ENCODE measurements at places on chromosomes 5 and 9.
A peak's percentile ranks its signal among the peaks of the same experiment; 100 is the strongest.

DNA sequence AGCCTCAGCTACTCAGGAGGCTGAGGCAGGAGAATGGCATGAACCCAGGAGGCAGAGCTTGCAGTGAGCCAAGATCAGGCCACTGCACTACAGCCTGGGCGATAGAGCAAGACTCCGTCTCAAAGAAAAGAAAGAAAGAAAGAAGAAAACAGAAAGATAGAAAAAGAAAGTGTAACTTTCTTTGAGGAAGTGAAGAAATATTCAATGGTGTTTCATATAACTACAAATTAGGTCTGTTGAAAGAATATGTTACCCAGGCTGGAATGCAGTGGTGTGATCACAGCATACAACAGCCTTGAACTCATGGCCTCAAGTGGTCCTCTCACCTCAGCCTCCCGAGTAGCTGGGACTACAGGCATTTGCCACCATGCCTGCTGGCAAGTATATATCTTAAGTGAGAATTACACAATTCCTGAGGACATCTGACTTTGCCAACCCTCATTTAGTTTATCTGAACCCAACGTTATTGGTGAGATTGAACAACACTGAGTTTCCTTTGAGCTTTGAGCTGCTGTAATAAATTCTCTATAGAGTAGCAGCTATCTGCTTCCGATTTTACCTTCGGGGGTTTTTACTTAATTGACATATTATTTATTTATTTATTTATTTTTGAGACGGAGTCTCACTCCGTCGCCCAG is 2.0 kb upstream of the FAF2 start:
- no peak for DNase-seq

GRCh38 chr5:10467281-10468198 is 25.9 kb downstream of the ROPN1L start:
- no peak for DNase-seq

DNA sequence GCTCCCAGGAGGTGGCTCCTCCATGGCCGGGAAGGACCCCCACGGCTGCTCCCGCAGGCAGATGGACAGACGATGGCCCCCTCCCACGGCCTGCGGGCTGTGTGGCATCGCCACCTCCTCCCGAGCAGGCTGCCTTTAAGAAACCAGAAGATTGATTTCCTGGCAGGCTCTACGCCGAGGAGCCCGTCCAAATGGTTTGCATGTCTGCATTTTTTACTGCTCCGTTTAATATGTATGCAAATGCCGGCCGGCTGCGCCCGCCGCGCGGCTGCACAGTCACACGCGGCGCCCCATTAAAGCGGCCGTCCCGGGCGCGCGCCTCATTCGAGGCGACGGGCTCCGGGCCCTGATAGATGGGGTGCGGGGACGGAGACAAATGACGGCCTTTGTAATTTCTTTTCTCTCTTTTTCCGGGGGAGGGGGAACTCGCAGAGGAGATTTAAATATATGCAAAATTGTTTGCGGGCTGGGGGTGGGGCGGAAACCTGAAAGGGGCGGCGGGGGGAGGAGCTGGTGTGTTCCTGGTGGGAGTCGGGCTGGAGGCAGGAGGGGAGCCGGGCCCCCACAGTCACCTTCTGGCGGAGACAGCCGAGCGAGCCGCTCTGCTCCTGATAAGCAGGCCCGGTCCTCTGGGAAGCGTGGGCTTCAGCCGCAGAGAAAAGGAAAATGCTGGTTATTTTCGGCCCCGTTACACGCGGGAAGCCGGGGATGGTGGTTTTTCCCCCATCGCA is 158.7 kb upstream of the IER5L start:
- DNase-seq, result peak; percentile 26

- no peak for DNase-seq
These were observed 43.1 kb downstream of the HRH2 start for GRCh38 chr5:175700991-175701390.

DNA sequence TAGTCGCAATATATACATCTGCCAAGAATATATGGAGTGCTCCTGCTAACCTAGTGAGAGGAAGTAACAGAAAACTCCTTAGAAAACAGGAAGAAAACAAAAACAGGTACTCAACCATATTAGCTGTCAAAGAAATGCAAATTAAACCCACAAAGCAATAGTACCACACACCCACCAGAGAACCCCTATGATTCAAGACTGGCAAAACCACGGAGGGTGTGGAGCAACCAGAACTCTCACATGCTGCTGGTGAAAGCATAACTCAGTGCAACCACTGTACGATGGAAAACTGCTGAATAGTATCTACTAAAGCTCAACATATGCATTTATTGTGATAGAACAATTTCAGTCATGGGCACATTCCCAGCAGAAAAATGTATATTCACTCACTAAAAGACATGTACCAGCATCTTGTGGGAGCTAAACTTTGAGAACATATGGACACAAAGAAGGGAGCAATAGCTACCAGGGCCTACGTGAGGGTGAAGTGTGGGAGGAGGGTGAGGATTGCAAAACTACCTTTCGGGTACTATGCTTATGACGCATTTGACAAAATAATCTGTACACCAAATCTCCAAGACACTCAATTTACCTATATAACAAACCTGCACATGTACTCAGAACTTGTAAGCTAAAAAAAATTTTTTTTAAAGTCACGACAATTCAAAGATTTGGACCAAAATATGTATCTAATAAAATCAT is 34.0 kb downstream of the PTPN3 start:
- DNase-seq, result no peak

GRCh38 chr9:249025-249424 is 34.4 kb downstream of the DOCK8 start:
- DNase-seq, result no peak

- DNase-seq, result no peak
These were observed 139.8 kb upstream of the BASP1 start for GRCh38 chr5:17077440-17078233.

DNA sequence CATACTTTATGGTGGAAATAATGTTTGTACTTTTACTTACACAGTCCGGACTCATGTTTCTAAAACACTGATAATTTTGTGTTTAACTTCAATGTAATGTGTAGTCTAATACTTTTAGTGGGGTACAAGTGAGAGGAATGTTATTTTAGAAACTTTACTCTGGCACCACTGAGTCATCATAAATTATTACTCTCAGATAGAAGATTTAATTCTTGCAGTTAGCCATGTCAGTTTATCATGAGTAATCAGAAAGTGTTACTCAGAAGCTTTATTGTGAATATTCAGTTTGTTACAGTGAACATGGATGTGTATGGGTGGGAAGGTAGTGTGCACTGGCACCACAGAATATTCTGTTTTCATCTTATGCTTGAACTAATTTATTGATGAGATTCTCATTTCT is 20.0 kb downstream of the OGN start:
- DNase-seq, result no peak

GRCh38 chr9:16767366-16767765 is 103.1 kb downstream of the BNC2 start:
- DNase-seq, result no peak

DNA sequence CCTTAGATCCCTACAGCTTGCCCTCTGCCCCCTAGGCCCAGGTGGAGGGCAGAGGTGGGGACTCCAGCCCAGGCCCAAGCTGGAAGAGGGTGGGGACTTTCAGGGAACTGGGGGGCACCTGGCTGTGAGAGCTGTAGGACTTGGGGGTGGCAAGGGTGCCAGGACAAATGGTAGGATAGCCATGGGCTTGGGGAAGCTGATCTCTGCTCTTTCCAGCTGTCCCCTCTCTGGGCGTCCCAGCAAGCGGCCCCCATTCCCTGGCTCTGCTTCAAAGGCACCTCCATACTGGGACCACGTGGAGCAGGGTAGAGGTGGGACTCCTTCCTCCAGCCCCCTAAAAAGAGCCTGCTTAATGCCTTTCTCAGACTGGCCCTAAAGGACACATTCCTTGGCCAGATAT is 385 bp downstream of the LTC4S start:
- DNase-seq, result no peak

- DNase-seq, result no peak
These were observed 716.3 kb downstream of the BRINP1 start for GRCh38 chr9:118652912-118653311.

DNA sequence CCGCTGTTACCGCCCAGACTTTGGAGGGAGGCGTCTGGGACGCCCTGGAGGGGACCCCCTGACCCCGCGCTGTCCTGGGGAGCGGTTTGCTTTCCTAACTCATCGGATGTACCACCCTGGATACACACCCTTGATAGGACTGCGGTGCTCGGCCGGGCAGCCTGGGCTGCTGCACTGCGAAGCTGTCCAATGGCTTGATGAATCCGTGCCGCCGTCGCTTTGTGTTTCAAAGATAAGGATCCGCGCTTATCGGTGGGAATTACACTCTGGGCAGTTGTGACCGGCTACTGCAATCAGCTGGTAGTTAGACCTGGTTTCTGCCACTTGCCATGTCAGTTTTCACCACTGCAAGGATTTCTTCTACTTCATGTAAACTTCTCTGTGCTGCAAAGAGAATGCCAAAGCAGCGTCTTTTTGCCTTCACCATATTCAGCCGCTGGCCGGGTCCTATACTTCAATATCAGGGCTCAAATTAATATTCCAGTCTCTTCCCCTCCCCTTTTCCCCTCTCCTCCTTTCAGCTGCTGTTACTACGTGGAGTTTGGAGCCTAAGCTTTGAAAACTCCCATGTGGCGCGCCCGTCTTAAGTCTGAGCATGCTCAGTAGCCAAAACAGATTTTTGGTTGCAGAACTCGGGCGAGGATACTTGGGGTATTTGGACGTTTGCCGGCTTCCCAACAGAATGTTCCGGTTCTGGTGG is 727 bp downstream of the SMAD5 start:
- no peak for DNase-seq

DNA sequence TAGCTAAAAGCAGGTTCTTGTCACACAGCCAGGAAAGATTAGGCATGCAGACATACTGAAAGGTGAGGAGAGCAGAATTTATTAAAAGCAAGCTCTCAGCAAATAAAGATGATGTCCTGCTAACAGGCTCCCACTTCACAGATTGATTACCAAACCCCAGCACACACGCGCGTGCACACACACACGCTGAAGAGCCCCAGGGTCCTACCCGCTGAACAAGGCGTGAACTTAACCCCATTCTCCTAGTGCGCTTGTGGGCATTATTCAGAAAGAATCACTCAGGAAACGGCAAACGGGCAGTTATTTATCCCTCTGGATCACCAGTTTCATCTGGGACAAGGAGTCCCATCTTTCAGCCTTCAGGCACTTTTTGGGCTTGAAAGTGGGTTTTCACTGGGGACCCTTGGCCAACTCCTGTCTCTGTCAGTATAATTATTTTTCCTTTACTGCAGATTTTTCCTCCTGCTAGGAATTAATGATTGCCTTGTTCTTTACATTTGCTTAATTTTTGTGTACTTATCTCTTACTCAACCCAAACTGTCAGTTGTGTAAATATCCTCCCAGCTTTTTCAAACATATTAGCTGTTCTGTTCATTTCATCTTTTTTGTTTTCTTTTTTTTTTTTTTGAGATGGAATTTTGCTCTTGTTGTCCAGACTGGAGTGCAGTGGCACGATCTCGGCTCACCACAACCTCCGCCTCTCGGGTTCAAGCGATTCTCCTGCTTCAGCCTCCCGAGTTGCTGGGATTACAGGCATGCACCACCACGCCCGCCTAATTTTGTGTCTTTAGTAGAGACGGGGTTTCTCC is 92.6 kb downstream of the RIC1 start:
- no peak for DNase-seq

DNA sequence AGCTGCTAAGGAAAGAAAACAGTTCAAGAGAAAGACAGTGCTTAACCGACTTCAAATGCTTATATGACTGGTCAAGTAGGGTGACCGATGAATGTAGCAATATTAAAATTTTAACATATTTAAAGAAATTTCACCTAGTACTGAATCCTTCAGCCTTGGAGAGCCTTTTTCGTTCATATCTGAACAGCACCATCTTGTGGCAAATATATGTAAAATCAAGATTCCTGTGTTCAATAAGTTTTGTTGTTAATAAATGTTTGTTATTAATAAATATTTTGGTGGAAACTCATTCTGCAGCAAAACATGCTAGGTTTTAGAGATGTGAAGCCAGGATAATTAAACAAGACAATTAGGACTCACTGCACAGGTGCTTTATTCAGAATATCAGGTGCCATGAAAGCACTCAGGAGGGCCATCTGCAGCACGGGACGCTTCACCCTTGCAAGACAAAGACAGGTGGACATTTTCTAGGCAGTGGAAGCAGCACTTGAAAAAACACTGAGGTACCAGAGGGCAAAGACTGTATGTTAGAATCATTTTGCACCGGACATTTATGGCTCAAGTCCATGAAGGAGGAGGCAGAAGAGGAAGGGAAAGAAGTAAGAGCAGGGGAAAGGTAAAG is 15.6 kb downstream of the TICAM2 start:
- DNase-seq, result no peak

DNA sequence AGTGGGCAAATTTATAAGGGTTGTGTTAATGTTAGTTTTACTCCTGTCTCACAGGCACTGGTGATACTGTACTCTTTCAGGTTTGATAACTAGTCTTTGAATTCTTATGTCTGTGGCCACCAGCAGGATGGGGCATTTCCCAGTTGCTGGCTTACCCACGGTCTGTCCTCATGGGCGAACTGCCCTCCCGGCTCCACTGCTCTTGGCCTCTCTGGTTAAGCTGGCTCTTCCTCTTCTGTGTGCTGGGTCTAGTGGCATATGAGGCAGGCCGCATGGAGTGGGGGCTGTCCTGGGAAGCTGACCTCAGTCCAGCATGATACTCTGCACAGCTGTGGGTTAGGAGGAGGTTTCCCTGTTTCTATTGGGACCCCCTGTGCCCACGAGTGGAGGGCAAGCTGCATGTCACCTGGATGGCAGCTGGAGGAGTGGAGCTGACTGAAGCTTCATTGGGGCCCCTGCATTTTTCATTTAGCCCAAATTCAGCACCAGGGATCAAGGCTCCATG is 19.5 kb downstream of the PHF2 start:
- no peak for DNase-seq

DNA sequence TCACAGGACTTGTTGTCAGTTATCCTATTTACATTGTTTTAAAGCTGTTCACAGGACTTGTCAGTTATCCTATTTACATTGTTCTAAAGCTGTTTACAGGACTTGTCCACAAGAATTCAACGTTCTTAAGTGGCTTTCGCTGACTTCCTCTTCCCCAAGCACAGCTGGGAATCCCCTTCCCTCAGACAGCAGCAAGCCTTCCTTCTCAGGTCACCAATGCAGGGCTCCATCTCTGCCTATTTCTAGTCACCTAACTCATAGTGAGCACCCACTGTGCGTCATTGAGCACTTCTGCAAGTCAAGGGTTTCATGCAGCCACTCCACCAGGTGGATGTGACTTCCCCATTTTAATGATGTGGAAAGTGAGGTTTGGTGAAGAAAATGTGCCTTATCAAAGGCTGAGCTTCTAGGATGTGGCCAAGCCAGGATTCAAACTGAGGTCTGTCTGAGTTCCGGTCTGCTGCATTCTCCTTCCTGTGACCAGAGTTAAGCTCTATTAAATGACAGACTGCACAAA is 109.8 kb upstream of the ZNF462 start:
- DNase-seq, result no peak

DNA sequence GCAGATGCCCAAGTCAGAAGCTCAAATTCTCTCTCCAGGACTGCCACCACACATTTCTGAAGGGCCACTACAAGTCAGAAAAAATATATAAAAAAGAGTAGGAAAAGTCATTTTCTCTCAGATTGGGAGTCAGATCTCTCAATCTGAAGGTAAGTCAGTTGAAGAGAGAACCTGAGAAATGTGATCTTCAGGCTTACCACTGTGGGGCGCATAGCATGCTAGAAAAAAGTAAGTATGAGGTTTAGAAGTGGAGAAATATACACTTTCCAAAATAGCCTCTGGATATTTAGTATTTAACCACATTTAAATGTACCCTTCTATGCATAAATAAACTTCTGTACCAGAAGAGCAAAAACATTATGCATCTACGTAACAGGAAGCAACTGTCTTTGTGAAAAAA is 800.7 kb upstream of the CTNND2 start:
- no peak for DNase-seq

GRCh38 chr9:2359891-2360471 is 261.6 kb upstream of the VLDLR start:
- no peak for DNase-seq
